Renal cortical epithelial cell (primary cell): ENCODE measurements at places on chromosomes 6 and 20. TPM values are rescaled to one million over a fixed set of nuclear protein-coding genes. Genes with fewer than 3 reads are reported as not detected.

- DNase-seq, result no peak
These were observed 989 bp downstream of the FITM2 start for GRCh38 chr20:44309763-44310663.

DNA sequence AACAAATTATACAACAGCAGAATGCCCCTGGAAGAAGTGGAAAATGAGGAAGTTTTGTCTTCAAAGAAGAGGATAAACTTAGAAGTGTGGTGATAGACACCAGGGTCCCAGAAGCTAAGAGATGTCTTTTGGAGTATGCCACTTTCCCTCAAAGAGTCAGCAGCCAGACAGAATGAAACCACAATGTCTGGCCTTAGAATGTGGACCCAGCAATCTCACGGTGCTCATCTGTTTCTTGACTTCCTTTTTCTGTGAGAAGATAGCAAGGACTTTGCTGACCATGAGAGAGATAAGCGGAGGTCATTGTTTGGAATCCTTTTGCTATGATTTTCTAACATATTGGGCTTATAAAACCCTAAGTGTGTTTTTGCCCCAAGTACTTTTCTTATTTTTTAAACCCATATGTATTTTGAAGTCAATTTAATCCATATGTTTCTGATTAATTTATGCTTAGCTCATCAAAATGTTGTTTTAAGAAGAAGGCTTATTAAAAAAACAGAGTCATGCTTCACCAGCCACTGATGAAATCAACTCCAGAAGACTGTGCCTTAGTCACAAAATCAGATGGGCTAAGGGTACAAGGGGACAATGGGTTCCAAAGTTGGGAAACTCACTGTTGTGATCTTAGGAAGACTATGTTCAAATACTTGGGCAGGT lies 451.2 kb upstream of the JAG1 start:
- peak; percentile 58 for DNase-seq

DNA sequence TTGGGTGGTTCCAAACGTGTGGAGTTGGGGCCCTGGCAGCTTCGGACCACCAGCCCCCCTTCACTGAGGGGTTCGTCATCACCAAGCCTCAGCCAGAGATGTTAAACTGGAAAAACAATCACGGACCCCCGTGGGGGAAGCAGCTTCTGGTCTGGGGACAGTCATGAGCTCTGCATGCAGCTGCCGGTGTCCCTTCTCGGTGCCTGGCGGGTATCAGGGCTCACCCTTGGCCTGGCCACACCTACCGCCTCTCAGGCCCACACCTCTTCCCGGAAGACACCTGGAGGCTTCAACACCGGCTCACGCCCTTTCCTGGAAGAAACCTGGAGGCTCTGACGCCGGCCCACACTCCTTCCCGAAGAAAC lies 77.8 kb upstream of the BHLHE23 start:
- no peak for DNase-seq

- DNase-seq, result peak; percentile 88
These were observed 558.5 kb downstream of the CD83 start for GRCh38 chr6:14676064-14676463.

The NKX2-2 gene
- total RNA-seq, result not detected in 2 replicates

The ARFGEF3 gene
- 8.7 and 13.8 TPM in 2 replicates for total RNA-seq

The CHD6 gene
- total RNA-seq, result 12.7 and 45.5 TPM in 2 replicates
